ENCODE measurements at places on chromosomes 6 and 20. TPM values are rescaled to one million over a fixed set of nuclear protein-coding genes. Genes with fewer than 3 reads are reported as not detected.

KIFC1 gene
- 79.2 TPM for total RNA-seq

RSPH9 gene
- total RNA-seq = not detected

SF3B5 gene
- total RNA-seq = 399 TPM

SEMG1 gene
- not detected for total RNA-seq

ETV7 gene
- total RNA-seq = 0.16 TPM

NKX2-4 gene
- total RNA-seq = not detected

HEY2 gene
- total RNA-seq = not detected

ANKS1A gene
- 11.6 TPM for total RNA-seq

EMILIN3 gene
- not detected for total RNA-seq

RAMACL gene
- 0.11 TPM for total RNA-seq

ZFP57 gene
- 0.13 TPM for total RNA-seq

- H3K27me3 ChIP-seq = peaks cover 52% of the 10 kb centered on the region
- no peaks in the 10 kb centered on the region for H3K36me3 ChIP-seq
- DNase-seq = no peak
These were observed 135.4 kb downstream of the BMP7 start for GRCh38 chr20:57131077-57131476.

DNA sequence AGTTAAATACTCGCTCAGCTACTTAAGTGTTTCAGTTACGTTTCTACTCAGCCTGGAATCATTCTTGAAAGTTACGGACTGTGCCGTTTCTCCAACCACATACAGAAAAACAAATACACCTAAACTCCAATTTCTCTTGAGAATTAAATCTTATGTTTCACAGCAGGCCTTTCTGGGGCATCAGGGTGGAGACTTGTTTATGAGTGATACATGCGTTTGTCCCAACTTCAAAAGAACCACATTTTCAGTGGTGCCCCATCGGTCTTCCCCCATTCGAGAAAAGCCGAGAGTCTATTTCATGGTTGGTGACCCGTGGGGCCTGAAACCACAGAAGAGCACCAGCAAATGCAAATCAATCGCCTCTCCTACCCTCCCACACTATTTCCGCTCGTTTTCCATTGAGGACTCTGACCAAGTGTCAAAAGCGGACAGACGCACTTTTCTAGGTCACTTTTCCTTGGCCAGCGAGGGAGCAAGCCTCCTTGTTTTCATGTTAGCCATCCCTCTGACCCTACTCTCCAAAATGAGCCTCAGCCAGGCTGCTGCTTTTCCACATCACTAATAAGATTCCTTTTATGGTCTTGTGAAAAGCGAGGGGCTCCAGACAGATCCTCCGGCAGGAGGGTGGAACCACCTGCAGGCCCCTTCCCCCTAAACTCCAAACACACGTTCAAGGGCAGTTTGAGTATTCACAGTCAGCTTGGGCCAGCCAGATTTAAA lies 3.1 kb downstream of the JAG1 start:
- H3K36me3 ChIP-seq = no peaks in the 10 kb centered on the region
- H3K27me3 ChIP-seq = peaks cover 3% of the 10 kb centered on the region
- no peak for DNase-seq
- H3K27ac ChIP-seq = no peak overlapping the region

GRCh38 chr6:168030908-168031307 lies 33.4 kb downstream of the KIF25 start:
- no peak for DNase-seq
- no peak overlapping the region for H3K27ac ChIP-seq
- H3K36me3 ChIP-seq = no peaks in the 10 kb centered on the region
- H3K4me1 ChIP-seq = peaks cover 15% of the 10 kb centered on the region
- H3K4me3 ChIP-seq = no peak overlapping the region

DNA sequence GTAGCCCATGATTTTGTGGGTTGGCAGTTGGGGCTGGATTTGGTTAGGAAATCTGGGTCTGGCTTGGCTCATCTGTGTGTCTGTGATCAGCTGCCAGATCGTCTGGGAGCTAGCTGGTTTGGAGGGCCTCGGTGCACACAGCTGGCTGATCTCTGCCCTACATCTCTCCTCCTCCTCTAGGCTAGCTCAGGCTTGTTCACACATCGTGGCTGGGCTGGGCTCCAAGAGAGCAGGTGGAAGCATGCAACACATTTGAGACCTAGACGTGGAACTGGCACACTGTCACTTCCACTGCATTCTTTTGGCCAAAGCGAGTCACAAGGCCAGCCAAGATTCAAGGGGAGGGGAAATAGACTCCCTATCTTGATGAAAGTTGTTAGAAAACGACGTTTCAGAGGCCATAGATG lies 15.9 kb downstream of the NDUFAF5 start:
- H3K36me3 ChIP-seq = peaks cover 82% of the 10 kb centered on the region
- H3K4me1 ChIP-seq = no peaks in the 10 kb centered on the region
- H3K4me3 ChIP-seq = no peak overlapping the region
- DNase-seq = no peak
- H3K27ac ChIP-seq = no peak overlapping the region

- DNase-seq = no peak
- no peak overlapping the region for H3K4me3 ChIP-seq
- H3K27me3 ChIP-seq = no peaks in the 10 kb centered on the region
- no peaks in the 10 kb centered on the region for H3K4me1 ChIP-seq
- H3K36me3 ChIP-seq = no peaks in the 10 kb centered on the region
These were observed 116.6 kb downstream of the PTPRK start for GRCh38 chr6:128403618-128404444.

GRCh38 chr6:117425431-117426153 lies at the start of gene ROS1:
TSS of gene ROS1 (minus strand) at chr6:117425942. CDS start at chr6:117425656, 286 bp downstream.
- H3K27ac ChIP-seq = no peak within 1 kb of the TSS
- H3K4me3 ChIP-seq = no peak within 1 kb of the TSS
- no peaks in the 10 kb centered on the region for H3K4me1 ChIP-seq
- no peaks in the 10 kb centered on the region for H3K27me3 ChIP-seq
- DNase-seq = no peak

GRCh38 chr6:117448732-117449485 lies 23.2 kb upstream of the ROS1 start:
- H3K4me1 ChIP-seq = no peaks in the 10 kb centered on the region
- H3K27ac ChIP-seq = no peak overlapping the region
- peaks cover 5% of the 10 kb centered on the region for H3K27me3 ChIP-seq
- H3K4me3 ChIP-seq = no peak overlapping the region

DNA sequence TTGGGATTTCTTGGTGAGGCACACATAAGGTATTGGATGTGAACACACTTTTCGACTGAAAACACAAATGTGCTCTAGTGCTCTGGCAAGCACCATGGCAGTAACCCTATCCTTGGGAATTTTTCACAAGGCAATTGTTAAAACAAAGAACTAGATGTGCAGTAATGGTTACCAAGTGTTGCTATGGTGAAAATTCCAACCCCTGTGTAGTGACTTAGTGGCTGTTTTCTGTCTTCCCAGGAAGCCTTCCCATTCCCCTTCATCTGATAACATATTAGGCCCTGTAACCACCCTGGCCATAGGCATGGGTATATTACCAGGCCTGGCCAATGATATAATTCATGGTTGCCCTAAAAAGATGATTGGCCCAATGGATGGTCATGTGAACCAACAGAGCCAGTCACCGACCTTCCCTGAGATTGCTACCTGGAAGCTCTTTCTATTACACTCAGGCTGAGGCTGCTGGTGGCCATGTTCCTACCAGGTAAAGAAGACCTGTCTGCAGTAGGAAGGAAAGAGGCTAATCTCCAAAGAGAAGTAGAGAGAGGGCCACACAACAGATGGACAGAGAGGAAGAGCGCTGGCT lies 4.1 kb downstream of the C20orf202 start:
- no peak overlapping the region for H3K4me3 ChIP-seq
- H3K27ac ChIP-seq = no peak overlapping the region
- no peaks in the 10 kb centered on the region for H3K36me3 ChIP-seq
- peaks cover 14% of the 10 kb centered on the region for H3K4me1 ChIP-seq
- no peaks in the 10 kb centered on the region for H3K27me3 ChIP-seq

GRCh38 chr6:5995949-5996713 lies 10.6 kb downstream of the NRN1 start:
- H3K27me3 ChIP-seq = peaks cover 57% of the 10 kb centered on the region
- H3K4me3 ChIP-seq = peak overlapping the region; percentile 23
- peaks cover 23% of the 10 kb centered on the region for H3K4me1 ChIP-seq
- no peaks in the 10 kb centered on the region for H3K36me3 ChIP-seq
- no peak overlapping the region for H3K27ac ChIP-seq

- H3K4me1 ChIP-seq = no peaks in the 10 kb centered on the region
- H3K4me3 ChIP-seq = no peak overlapping the region
- no peaks in the 10 kb centered on the region for H3K36me3 ChIP-seq
- no peak for DNase-seq
These were observed 55.4 kb upstream of the EYA4 start for GRCh38 chr6:133185731-133186130.

GRCh38 chr6:75450903-75451302 lies 42.7 kb downstream of the FILIP1 start:
- H3K27me3 ChIP-seq = no peaks in the 10 kb centered on the region
- H3K36me3 ChIP-seq = no peaks in the 10 kb centered on the region
- no peak overlapping the region for H3K4me3 ChIP-seq
- H3K4me1 ChIP-seq = no peaks in the 10 kb centered on the region
- no peak for DNase-seq

GRCh38 chr20:57408536-57409233 lies 17.5 kb downstream of the RBM38 start:
- H3K4me1 ChIP-seq = peaks cover 73% of the 10 kb centered on the region
- H3K27ac ChIP-seq = no peak overlapping the region
- H3K4me3 ChIP-seq = no peak overlapping the region
- no peak for DNase-seq
- no peaks in the 10 kb centered on the region for H3K27me3 ChIP-seq

GRCh38 chr20:57612436-57612835 lies 7.8 kb downstream of the ZBP1 start:
- H3K27me3 ChIP-seq = peaks cover 16% of the 10 kb centered on the region
- no peak overlapping the region for H3K4me3 ChIP-seq
- H3K27ac ChIP-seq = no peak overlapping the region

DNA sequence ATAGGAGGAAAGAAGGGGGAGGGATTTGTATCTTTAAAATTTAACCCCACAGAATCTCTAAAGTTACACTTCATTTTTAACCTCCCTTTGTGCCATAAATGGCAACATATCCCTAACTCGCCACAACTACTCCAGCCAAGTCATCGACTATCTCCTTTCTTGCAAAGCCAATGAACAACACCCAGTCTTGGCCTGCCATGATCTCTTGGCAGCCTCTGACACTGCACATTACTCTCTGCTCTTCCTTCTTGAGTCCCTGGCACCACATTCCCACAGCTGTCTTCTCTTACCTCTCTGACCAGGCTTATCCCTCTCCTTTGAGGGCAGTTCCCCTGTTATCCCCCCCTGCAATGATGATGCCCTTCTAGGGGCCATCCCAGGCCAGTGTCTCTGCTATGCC lies 42.5 kb downstream of the MBOAT1 start:
- H3K27me3 ChIP-seq = no peaks in the 10 kb centered on the region
- H3K4me1 ChIP-seq = no peaks in the 10 kb centered on the region
- H3K4me3 ChIP-seq = no peak overlapping the region
- DNase-seq = no peak
- no peaks in the 10 kb centered on the region for H3K36me3 ChIP-seq

- H3K27me3 ChIP-seq = peaks cover 29% of the 10 kb centered on the region
- no peak overlapping the region for H3K4me3 ChIP-seq
- H3K36me3 ChIP-seq = no peaks in the 10 kb centered on the region
- no peak for DNase-seq
- H3K4me1 ChIP-seq = no peaks in the 10 kb centered on the region
These were observed 147.7 kb upstream of the PHACTR3 start for GRCh38 chr20:59456342-59457279.

DNA sequence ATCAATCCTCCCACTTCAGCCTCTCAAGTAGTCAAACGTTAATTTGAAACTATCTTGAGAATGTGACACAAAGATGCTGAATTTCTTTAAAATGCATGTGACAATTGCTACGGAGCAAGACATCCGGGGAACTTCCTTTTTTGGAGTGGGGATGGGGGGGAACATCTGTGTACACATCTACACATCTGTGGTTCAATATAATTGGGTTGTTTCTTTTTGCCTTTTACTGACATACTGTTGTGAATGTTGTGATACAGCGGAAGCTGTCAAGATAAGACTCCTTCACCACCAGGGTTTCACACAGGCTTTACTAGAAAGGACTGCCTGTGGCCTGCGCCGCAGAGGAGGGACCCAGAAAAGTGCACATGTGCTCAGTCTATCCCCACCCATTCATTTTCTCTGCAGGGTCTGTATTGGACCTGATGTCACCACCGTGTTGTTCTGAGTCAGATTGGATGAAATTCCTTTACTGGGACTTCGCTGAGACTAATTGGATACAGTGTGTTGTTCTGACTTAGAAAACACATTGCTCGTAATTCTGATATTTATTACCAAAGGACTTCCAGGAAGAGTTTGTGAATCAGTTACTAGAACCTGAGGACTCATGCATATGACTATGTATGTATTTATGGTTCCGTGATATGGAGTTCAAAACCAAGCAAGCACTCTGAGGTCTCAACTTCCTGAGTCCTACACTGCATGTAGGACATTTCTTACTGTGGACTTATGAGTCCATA lies 98.7 kb upstream of the SGK1 start:
- H3K4me1 ChIP-seq = no peaks in the 10 kb centered on the region
- H3K36me3 ChIP-seq = no peaks in the 10 kb centered on the region
- H3K27me3 ChIP-seq = no peaks in the 10 kb centered on the region

DNA sequence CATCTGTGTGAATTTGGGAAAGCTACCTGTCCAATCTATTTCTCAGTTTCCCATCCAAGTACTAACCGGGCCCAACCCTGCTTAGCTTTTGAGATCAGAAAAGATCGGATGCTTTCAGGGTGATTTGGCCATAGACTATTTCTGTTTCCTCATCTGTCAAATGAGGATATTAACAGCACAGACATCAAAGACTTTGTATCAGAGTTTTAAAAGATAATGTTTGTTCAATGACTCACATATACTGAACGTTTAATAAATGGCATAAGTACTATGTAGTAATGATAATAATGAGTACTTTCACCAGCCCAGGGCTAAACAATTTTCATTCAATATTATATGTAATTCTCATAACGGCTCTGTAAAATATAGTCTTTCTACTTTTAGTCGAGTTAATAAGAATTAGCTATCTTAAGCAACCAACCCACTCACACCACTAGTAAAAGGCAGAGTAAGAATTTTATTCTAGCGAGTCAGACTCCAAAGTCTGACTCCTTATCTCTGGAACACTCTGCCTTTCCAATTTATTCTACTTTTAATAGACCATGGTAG lies 216.5 kb downstream of the ARHGAP18 start:
- H3K36me3 ChIP-seq = no peaks in the 10 kb centered on the region
- no peaks in the 10 kb centered on the region for H3K4me1 ChIP-seq
- no peak overlapping the region for H3K4me3 ChIP-seq

DNA sequence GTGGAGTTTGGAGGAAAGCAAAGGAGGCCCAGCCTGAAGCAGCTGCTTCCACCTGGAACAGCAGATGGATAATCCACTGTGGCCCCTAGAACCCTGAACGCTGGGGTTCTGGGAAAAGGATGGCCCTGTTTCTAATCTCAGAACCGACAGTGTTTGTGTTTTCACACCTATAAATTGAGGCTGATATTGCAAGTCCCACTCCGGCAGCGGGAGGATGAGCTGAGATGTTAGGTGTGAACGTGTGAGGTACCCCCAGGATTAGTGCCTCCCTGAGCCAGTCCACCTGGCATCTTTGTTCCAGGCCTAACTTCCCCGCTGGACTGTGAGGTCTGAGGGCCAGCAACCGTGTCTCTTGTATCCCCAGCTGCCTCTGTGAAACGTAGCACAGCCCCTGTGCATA lies 7.8 kb upstream of the CDH4 start:
- DNase-seq = no peak
- no peak overlapping the region for H3K4me3 ChIP-seq
- H3K27me3 ChIP-seq = no peaks in the 10 kb centered on the region
- H3K36me3 ChIP-seq = no peaks in the 10 kb centered on the region
- H3K4me1 ChIP-seq = no peaks in the 10 kb centered on the region
